Suprapubic skin (tissue), 4 donors: ENCODE measurements at places on chromosomes 12 and 14. TPM values are rescaled to one million over a fixed set of nuclear protein-coding genes. Genes with fewer than 3 reads are reported as not detected.

GRCh38 chr14:58977366-58977765 is 211.1 kb upstream of the DAAM1 start:
- H3K36me3 ChIP-seq = no peaks in the 10 kb centered on the region
- H3K27me3 ChIP-seq = no peaks in the 10 kb centered on the region
- H3K4me1 ChIP-seq = no peaks in the 10 kb centered on the region
- no peak overlapping the region for H3K27ac ChIP-seq
- H3K4me3 ChIP-seq = no peak overlapping the region

GRCh38 chr14:51285120-51285519 is 45.1 kb downstream of the TMX1 start:
- H3K4me1 ChIP-seq = peaks cover 7% of the 10 kb centered on the region
- no peaks in the 10 kb centered on the region for H3K27me3 ChIP-seq
- H3K4me3 ChIP-seq = no peak overlapping the region

- H3K4me1 ChIP-seq = peaks cover 44% of the 10 kb centered on the region
- H3K27ac ChIP-seq = no peak overlapping the region
- no peaks in the 10 kb centered on the region for H3K27me3 ChIP-seq
- H3K4me3 ChIP-seq = no peak overlapping the region
Observed at GRCh38 chr14:24297190-24297964, 2.2 kb downstream of the DHRS1 start.

DNA sequence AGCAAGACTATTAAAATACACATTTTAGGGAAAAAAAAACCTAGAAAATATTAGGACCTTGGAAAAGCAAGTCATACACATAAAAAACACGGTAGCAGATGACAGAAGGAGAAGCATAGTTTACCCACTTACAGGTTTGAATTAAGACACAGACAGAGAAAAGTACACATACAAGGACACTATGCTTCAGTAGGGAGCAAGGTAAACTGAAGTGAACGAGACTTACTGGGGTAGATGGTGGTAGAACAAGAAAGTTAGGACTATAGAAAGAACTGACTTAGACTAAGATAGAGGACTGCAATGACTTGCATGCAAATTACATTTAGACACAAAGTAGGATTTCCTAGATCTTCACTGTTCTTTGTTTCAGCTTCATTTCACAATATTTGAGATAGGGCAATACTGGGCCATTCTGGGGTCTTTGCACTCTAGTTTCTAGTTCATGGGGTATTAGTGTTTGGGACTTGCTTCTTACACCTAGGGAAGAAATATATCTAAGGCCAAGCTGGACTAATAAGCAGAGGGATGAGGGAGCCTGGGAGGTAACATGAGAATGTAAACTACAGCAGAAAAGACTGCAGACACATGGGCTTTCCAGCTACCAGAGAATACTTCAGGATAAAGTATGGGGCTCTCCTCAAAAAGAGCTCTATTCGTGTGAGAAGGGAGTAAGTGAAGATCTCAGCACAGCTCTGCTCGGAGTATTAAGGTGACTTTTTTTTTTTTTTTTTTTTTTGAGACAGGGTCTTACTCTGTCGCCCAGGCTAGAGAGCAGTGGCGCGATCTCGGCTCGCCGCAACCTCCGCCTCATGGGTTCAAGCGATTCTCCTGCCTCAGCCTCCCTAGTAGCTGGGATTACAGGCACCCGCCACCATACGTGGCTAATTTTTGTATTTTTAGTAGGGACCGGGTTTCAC is 27.7 kb upstream of the STAC3 start:
- H3K4me3 ChIP-seq = no peak overlapping the region
- H3K36me3 ChIP-seq = peaks cover 79% of the 10 kb centered on the region
- H3K27ac ChIP-seq = no peak overlapping the region
- no peak for DNase-seq

- no peaks in the 10 kb centered on the region for H3K27me3 ChIP-seq
- no peak for DNase-seq
- peaks cover 48% of the 10 kb centered on the region for H3K4me1 ChIP-seq
Observed at GRCh38 chr12:116542345-116542956, 16.7 kb upstream of the MAP1LC3B2 start.

DNA sequence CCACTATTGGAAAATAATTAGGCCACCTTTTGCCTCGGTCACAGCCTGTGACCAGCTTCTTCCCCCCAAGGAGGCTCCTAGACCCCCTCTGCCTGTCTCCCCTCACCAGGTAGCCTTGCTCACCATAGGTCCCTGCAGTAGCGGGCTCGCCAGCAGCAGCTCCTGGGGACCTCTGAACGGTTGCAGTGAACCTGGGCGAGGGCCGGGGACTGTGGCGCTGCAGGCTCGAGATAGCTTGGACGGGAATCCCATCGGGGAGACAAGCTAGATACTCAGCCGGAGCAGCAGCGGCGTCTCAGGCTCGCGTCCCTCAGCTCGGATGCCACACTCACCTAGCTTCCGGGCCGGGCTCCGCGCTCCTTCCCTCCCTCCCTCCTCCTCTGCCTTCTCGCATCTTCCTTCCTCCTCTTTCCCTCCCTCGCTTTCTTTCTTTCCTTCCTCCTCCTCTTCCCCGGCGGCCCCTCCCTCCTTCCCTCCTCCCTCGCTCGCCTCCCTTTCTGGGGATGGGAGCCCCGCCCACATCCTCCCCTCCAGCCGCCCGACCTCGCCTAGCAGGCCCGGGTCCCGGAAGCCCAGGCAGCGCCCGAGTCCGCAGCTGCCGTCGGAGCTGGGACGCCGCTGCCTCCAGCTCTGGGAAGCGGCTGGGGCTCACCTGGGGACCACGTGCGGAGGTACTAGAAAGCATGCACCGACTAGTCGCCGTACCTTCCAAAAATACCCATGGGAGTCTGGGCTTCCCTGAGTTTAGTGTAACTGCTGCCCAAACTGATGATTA is at the start of gene BMP4:
Gene BMP4, minus strand, starts transcription at position 399 of the 775 bp plus-strand sequence. CDS start 4,603 bp downstream, outside the sequence.
- peak within 1 kb of the TSS; percentile 74 for H3K4me3 ChIP-seq
- peak within 1 kb of the TSS; percentile 91 for H3K27ac ChIP-seq
- DNase-seq = peak; percentile 94
- H3K27me3 ChIP-seq = peaks cover 28% of the 10 kb centered on the region

GRCh38 chr14:69328317-69328716 is 68.4 kb downstream of the GALNT16 start:
- H3K27ac ChIP-seq = no peak overlapping the region
- H3K4me3 ChIP-seq = no peak overlapping the region
- no peaks in the 10 kb centered on the region for H3K4me1 ChIP-seq
- DNase-seq = peak; percentile 50

DNA sequence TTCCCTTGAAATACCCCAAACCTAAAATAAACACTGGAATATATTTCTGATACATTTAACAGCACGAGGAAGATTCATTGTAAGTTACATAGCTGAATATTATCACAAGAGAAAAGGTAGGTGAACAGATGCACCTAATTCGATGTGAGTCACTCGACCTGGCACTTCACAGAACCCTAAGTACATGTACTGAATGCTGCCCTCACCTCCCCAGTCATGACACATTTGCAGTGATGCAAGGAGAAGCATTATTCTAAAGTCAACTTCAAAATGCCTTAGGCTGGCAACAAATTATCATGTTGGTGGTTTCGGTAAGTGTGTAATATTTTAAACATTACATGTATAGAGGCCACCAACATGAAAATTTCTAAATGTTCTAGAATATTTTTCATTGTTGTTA is 35.2 kb upstream of the TMTC2 start:
- DNase-seq = no peak
- H3K27ac ChIP-seq = peak overlapping the region; percentile 70
- no peaks in the 10 kb centered on the region for H3K36me3 ChIP-seq
- H3K4me3 ChIP-seq = no peak overlapping the region
- peaks cover 16% of the 10 kb centered on the region for H3K4me1 ChIP-seq

The DTX1 gene
- 1.7 TPM for total RNA-seq

The IPO4 gene
- total RNA-seq = 61.7 TPM

The HHIPL1 gene
- 0.91 TPM for total RNA-seq
